ENCODE measurements at places on chromosomes 6 and 20. TPM values are rescaled to one million over a fixed set of nuclear protein-coding genes. Genes with fewer than 3 reads are reported as not detected.

VSX1 gene
- total RNA-seq = not detected

NNAT gene
- 0.23 TPM for total RNA-seq

DEFB124 gene
- not detected for total RNA-seq

BTN1A1 gene
- total RNA-seq = not detected

ZC3H12D gene
- total RNA-seq = not detected

CDC5L gene
- total RNA-seq = 11.3 TPM

ADGB gene
- total RNA-seq = not detected

CRISP3 gene
- total RNA-seq = not detected

CENPW gene
- total RNA-seq = 7.9 TPM

OLIG3 gene
- not detected for total RNA-seq

PBOV1 gene
- not detected for total RNA-seq

SLC32A1 gene
- not detected for total RNA-seq

EDN1 gene
- 2.3 TPM for total RNA-seq

CGA gene
- total RNA-seq = not detected

TCF15 gene
- total RNA-seq = 0.12 TPM

HLA-F gene
- 19.8 TPM for total RNA-seq

KCNG1 gene
- 6.8 TPM for total RNA-seq

SUMO4 gene
- 0.70 TPM for total RNA-seq

CCN5 gene
- 533 TPM for total RNA-seq

SH3BGRL2 gene
- total RNA-seq = 1.3 TPM

LY6G6D gene
- not detected for total RNA-seq

MCM8 gene
- total RNA-seq = 4.3 TPM

XKR7 gene
- total RNA-seq = not detected

TSHZ2 gene
- total RNA-seq = 15.3 TPM

PNPLA1 gene
- not detected for total RNA-seq

PTPRK gene
- total RNA-seq = 38.9 TPM

CPNE5 gene
- total RNA-seq = not detected

SOX18 gene
- total RNA-seq = 0.08 TPM

HLA-DMB gene
- total RNA-seq = 0.08 TPM

ULBP2 gene
- total RNA-seq = 1.9 TPM

KLHDC3 gene
- 99.2 TPM for total RNA-seq

BPIFB2 gene
- total RNA-seq = not detected

AVP gene
- total RNA-seq = not detected

DLL1 gene
- 1.8 TPM for total RNA-seq

SLC13A3 gene
- total RNA-seq = 1.3 TPM

ELOVL5 gene
- total RNA-seq = 96.5 TPM

TAGAP gene
- total RNA-seq = not detected

SOBP gene
- total RNA-seq = 2.2 TPM

GPX5 gene
- not detected for total RNA-seq

NKX2-2 gene
- total RNA-seq = not detected

LY6G6F gene
- not detected for total RNA-seq

MTRF1L gene
- 4.9 TPM for total RNA-seq

GINS1 gene
- 3.2 TPM for total RNA-seq

COX4I2 gene
- total RNA-seq = not detected

RAD21L1 gene
- not detected for total RNA-seq

ASCC3 gene
- 66.8 TPM for total RNA-seq

LPA gene
- not detected for total RNA-seq

Measured in smooth muscle cell of the coronary artery (primary cell).